ENCODE measurements at places on chromosomes 7 and 10.

DNA sequence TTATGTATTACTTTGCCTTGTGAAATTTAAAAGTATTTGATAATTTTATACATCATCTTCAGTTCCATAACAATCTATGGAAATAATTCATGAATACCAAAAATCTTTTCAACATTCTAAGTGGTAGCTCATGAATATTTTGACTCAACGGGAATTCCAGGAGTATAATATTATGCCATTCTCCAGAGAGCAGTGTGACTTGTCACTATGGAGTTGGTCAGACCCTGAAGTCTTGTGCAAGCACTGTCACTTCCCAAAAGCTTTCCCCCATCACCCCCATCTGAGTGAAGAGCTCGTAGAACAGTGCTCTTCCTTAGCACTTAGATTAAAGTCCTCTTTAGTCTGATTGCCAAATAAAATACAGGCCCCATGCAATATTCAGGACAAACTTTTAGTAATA lies 29.4 kb upstream of the CCNJ start:
- no peak for DNase-seq

DNA sequence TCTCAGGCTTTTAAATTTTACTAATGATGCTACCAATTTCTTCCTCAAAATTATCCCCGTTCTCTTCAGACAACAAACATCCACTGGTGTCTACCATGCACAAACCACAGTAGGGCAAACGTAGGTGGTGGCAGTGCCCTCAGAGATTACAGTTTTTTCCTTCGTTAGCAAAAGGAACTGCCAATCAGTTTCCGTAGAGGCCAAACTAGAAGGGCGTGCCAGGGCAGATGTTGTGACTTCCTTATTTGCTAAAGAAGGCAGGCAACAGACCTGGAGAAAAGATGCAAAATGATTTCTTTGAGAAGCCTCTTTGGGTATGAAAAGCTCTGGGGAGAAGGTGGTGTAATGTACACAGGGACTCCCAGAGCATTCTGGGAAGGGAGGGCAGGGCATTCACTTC lies 7.6 kb upstream of the FAM180A start:
- no peak for DNase-seq

DNA sequence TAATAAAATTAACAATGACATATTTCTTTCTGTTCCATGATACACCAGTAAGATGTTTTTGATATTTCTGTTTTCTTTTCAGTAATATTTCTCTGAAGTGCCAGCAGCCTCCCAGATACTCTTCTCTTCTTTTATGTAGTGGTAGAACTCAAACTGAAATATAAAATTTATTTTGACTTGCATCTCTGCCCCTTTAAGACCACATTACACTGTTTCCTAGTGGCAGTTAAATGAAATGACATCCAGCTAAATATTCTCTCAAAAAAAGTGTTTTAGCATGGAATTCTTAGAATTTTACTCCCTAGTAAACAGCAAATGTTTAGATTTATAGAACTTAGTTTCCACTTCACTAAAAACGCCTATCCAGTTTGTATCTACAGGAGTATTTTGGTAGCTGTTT lies 237.2 kb upstream of the MTPN start:
- no peak for DNase-seq

- DNase-seq: no peak
Observed at GRCh38 chr10:30580676-30581075, 48.9 kb downstream of the LYZL2 start.

All from GM13976 (cell line).